HuH-7.5 (cell line): ENCODE measurements at places on chromosomes 4 and X.

DNA sequence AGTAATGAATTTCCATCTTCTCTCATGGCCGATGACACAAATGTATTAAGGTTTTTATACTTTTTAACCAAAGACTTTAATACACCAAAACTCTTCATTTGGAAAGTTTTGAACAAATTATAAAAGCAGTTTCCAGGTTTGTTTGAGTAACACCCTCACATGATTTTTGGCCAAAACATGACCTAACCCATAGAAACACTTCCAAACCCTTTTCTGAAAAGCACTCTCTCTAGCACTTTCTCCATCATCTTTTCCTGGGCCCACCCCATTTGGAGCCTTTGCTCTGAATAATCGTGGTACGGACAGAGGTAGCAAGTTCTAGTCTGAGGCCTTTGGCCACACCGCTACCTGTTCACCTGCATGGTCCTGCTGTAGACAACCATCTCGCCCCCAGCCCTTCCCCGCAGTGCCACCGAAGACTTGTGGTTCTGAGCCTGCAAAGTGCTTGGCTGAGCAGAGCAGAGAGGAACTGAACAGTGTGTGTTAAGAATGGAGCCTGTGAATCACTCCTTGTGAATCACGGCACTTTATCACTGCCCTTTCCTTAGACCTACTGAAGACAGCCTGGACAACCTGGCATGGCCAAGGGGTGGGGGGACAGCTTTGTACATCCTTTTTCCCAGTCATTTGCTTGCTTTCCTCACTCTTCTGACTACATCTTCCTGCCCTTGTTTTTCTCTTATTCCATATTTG lies 181.8 kb downstream of the PTTG2 start:
- DNase-seq = no peak

DNA sequence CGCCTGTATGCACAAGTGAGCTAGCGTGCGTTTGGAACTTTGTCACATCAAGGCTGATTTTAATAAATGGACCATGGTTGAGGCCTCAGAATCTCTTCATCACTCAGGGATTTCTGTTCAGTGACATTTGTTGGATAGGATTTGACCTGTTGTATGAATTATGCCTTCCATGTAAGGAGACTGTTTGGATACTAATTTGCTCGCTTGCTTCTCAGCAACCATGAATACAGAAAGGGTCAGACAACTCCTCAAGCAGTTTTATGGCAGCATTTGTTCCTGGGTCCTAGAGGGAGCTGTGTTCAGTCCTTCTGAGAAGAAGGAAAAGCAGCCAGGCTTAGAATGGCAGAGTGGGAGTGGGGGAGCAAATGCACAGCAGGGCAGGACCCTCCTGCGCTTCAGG lies 269.7 kb upstream of the LCORL start:
- DNase-seq = no peak

DNA sequence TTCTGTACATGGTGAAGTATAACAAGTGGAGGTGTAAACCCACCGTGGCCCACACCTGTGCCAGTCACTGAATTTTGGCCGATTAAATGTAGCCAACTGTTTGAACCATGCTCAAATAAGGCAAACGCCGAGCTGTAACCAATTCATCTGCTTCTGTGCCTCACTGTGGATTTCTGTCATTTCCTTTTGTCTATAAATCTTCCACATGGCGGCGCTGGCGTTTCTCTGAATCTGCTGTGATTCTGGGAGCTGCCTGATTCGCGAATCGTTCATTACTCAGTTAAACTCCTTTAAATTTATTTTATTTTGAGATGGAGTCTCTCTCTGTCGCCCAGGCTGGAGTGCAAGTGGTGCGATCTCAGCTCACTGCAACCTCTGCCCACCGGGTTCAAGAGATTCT lies 19.2 kb downstream of the SUPT20HL2 start:
- no peak for DNase-seq

- no peak for DNase-seq
Measured at GRCh38 chrX:72269671-72270251, 7.3 kb downstream of the RPS4X start.

DNA sequence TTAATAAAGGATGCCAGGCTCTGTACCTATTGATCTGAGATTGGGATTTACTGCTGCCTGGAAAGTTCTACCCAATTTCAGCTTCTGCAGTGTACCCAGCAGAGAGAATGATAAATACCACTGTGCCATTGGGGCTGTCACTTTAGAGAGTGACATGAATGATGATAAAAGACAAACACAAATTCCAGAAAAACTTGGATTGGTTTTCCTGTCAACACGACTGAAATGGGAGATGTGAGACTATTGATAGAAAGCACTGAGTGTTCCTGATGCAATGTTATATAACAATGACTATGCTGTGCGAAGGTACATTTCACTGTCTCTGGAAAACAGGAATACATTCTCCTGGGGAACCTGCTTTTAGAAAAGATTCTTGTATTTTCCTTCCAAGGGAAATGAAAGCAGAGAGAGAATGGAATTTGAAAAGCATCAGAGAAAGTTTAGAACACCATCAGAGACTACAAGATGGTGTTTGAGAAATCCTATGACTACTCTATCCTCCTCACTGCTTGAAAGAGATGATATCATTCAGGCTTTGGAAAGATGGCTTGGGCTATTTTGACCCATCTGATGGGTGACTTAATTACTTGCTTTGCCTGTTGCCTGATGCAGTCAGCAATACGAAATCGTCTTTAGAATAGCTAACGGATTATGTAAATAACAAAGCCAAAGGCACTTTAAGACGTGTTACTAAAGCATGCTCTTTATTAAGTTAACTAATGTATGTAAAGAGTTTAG lies 49.7 kb downstream of the MID1IP1 start:
- no peak for DNase-seq

GRCh38 chrX:55088795-55089489 lies at the start of gene PAGE2:
PAGE2 (plus strand) TSS chrX:55089018; CDS start chrX:55090021, 1,003 bp downstream.
- no peak for DNase-seq

DNA sequence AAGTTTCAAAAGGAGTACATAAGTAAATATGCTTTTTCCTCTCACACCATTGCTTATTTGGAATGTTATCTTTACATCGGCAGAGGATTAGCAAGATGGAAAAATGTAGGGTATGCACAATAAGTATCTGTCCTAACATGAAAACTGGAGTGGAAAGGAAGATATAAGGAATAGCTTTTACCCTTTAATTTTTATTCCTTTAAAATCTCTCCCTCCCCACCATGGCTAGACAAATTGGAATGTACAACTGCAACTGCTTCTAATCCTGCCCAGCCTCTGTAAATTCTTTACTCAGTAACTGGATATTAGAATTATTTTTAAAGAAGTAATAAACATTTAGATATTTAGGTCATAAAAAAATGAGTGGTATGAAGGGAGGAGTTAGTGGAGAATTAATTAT lies 171.5 kb downstream of the PCDH18 start:
- DNase-seq = no peak

DNA sequence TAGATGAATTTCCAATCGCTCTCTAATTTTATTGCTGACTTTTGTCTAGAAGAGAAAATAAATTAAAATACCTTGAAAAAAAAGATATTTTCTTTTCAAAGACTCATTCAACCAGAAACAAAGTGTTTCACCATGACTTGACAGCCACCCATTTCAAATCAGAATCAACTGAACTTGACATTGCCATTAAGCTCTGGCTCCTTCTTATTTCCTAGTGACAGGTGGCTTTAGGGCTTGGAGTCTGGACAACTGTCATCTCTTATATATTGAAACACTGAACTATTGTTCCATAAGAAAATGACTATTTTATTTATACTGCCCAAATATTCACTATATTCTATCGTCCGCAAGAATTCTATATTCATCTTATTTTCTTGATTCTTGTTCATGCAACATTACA lies 229.2 kb downstream of the SLC39A8 start:
- DNase-seq = no peak

GRCh38 chr4:100208964-100209363 lies 18.7 kb upstream of the DDIT4L start:
- no peak for DNase-seq

- DNase-seq = no peak
Measured at GRCh38 chr4:100790836-100791615, 273.2 kb upstream of the EMCN start.

DNA sequence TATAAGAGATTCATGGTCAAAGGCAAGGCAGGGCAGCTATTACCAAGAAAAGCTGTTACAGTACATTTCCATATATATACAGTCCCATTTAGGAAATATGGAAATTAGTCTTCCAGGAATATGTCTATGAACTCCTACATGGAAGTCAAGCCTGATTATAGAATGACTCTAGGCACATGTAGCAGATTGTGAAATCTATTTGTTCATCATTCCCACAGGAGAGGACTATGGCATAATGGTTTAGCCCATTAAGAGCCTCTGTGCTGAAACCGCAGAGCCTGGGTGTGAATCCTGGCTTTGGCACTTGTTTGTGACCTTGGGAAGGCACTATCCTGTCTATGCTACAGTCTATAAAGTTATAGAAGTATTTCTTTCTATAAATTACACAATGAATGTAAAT lies 764.8 kb downstream of the RAPGEF2 start:
- no peak for DNase-seq

- DNase-seq = no peak
Measured at GRCh38 chrX:39936886-39937770, 160.6 kb downstream of the BCOR start.

- no peak for DNase-seq
Measured at GRCh38 chr4:57445686-57446085, 335.5 kb upstream of the IGFBP7 start.

GRCh38 chr4:149781150-149781549 lies 34.5 kb downstream of the IQCM start:
- no peak for DNase-seq

DNA sequence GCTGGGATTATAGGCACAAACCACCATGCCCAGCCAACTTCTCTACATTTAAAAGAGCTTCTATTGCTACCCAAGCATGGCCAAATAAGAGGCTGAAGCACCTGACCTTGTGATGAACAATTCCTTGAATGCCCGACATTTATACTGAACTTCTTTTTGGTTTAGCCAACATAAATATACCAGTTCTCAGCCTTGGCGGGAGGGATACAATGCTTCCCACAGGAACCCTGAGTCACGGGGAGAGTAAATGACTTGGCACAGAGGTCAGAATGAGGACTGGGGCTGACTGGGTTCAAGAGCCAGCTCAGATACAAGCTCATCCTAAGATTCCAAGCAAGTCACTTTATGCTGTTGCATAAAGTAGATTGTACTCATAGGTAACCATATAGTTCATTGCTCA lies 6.1 kb downstream of the HOPX start:
- no peak for DNase-seq

GRCh38 chr4:114311787-114312186 lies 286.8 kb upstream of the UGT8 start:
- DNase-seq = peak; percentile 29

GRCh38 chrX:37781081-37781480 lies 1.2 kb downstream of the CYBB start:
- no peak for DNase-seq

- no peak for DNase-seq
Measured at GRCh38 chrX:626745-627509, 3.7 kb upstream of the SHOX start.

DNA sequence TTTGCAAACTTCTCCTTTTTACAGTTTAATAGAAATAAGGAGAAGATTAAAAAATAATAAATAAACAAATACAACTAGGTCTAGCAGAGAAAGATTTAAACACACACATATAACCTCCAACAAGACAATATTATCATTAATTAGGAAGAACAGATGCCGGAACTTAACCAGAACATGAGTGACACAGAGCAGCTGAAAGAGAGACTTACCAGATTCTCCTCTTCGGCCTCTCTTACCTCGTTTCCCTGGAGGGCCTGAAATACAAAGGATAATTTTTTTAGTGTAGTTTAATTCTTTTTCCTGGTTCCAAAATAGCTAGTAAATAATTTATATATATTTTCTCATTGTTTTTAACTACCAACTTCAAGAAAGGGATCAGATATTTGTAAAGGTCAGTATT lies 252.5 kb downstream of the COL25A1 start:
- no peak for DNase-seq

DNA sequence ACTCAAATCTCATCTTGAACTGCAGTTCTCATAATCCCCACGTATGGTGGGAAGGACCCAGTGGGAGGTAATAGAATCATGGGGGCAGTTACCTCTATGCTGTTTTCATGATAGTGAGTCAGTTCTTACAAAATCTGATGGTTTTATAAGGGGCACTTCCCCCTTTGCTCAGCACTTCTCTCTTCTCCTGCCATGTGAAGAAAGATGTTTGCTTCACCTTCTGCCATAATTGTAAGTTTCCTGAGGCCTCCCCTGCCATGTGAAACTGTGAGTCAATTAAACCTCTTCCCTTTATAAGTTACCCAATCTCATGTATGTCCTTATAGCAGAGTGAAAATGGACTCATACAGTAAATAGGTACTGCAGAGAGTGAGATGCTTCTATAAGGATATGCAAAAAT lies 1050.6 kb upstream of the GRIA3 start:
- no peak for DNase-seq

DNA sequence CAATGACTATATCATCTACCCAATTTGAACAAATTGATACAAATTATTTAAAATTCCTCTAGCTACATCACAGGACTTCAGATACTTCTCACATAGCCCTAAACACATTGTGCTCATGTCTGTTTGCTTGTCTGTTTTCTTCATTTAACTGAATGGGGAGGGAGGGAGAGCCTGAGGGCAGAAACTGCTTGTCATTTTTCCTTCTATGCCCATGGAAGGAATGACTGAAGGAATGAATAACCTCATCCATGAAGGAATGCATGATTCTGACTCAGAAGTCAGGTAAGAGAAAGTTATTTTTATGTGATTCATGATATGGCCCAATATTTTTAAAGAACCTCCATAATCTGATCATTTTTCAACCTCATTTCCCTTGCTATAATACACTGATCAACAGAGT lies 418.0 kb upstream of the PITX2 start:
- DNase-seq = no peak

GRCh38 chr4:146053891-146054290 lies 115.3 kb upstream of the ZNF827 start:
- no peak for DNase-seq

DNA sequence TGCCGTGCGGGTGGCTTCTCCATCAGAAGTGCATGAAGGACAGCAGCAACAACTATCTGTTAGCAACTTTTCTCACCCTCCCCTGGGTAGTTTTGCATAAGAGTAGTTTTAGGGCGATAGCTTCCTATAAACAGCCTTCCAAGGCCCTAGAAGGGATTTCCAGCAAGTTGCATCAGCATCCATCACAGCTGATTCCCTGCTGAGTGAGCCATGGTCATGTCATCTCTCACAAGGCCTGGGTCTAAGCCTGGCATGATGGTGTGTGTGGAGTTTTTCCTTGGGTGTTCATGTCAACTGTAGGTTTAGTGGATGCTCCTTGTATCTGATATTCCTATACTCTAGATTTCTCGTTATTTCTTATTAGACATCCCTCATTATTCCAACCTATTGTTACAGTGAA lies 2324.7 kb upstream of the AGA start:
- no peak for DNase-seq

GRCh38 chr4:138021139-138021830 lies 220.9 kb downstream of the SLC7A11 start:
- no peak for DNase-seq

- DNase-seq = no peak
Measured at GRCh38 chrX:13747836-13748235, 13.3 kb downstream of the OFD1 start.

GRCh38 chrX:123899701-123900100 lies 39.8 kb downstream of the XIAP start:
- no peak for DNase-seq

- no peak for DNase-seq
Measured at GRCh38 chrX:149456476-149457245, 48.4 kb downstream of the IDS start.
